ENCODE measurements at places on chromosomes 5 and 9. TPM values are rescaled to one million over a fixed set of nuclear protein-coding genes. Genes with fewer than 3 reads are reported as not detected.

TAF11L10 gene
- not detected for total RNA-seq

RANBP6 gene
- total RNA-seq, result 60.1 TPM

MRPL22 gene
- 12.5 TPM for total RNA-seq

GABRA1 gene
- not detected for total RNA-seq

CCDC192 gene
- not detected for total RNA-seq

GABBR2 gene
- 8.3 TPM for total RNA-seq

ANKDD1B gene
- not detected for total RNA-seq

ROPN1L gene
- 0.29 TPM for total RNA-seq

PCDHA8 gene
- total RNA-seq, result under 0.01 TPM

SAXO1 gene
- total RNA-seq, result not detected

ANKHD1 gene
- total RNA-seq, result 63.1 TPM

PLPP1 gene
- total RNA-seq, result 57.6 TPM

LCN1 gene
- total RNA-seq, result not detected

ADCY2 gene
- total RNA-seq, result not detected

LYSMD3 gene
- total RNA-seq, result 25.2 TPM

MLANA gene
- not detected for total RNA-seq

MARCHF11 gene
- total RNA-seq, result not detected

SPINK13 gene
- total RNA-seq, result not detected

NFIL3 gene
- total RNA-seq, result 35.2 TPM

LARP1 gene
- total RNA-seq, result 163 TPM

CCNI2 gene
- total RNA-seq, result not detected

PCDHB3 gene
- 0.29 TPM for total RNA-seq

RALGDS gene
- 16.4 TPM for total RNA-seq

PKD2L2 gene
- not detected for total RNA-seq

CDX1 gene
- total RNA-seq, result 0.57 TPM

FOXD4L3 gene
- total RNA-seq, result not detected

UQCRQ gene
- 62.1 TPM for total RNA-seq

FCN1 gene
- total RNA-seq, result not detected

ADRB2 gene
- 2.3 TPM for total RNA-seq

ACTBL2 gene
- total RNA-seq, result 3.3 TPM

HTR1A gene
- total RNA-seq, result not detected

ZDHHC11B gene
- 0.22 TPM for total RNA-seq
